Ureter (tissue), 1 donor: ENCODE measurements at places on chromosomes 6 and 20.

GRCh38 chr6:46130666-46131065 lies 877 bp downstream of the ENPP4 start:
- DNase-seq, result no peak

DNA sequence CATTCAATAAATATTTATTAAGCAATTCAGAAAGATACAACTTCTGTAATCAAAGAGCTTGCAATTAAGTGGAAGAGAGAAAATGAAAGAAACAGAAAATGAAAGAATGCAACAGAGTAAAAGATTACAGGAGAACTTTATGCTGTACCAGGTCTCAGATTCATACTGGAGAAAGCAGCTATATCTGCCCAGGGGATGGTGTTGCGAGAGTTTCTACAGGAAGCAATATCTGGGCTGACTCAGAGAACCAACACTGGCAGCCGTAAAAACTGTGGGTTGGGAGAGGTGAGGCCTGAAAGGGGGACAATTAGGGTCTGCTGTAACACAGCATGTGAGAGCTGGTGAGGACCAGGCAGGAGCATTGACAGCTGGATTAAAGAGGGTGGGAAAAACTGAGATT lies 256.7 kb upstream of the TCF21 start:
- DNase-seq, result no peak

- no peak for DNase-seq
These were observed 48.7 kb downstream of the EYA4 start for GRCh38 chr6:133289733-133290306.

GRCh38 chr6:155436981-155437749 lies 18.5 kb downstream of the NOX3 start:
- no peak for DNase-seq

DNA sequence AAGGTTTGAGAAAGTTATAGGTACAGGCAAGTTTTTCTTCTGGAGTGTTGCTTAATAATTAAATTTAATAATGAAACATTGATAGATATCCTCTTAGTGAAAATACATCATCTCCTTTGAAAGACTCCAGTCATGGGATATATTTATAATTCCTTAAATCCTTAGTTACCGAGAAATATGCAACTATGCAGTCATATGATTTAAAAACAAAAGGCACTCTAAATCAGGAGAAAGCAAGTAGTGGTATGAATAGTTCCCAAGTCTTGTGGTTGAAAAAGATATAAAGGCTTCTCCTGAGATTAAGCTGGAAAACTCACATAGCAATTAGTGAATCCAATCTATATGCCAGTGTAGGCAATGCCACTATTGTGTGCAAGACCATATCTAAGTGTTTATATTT lies 475.4 kb downstream of the EYS start:
- no peak for DNase-seq

DNA sequence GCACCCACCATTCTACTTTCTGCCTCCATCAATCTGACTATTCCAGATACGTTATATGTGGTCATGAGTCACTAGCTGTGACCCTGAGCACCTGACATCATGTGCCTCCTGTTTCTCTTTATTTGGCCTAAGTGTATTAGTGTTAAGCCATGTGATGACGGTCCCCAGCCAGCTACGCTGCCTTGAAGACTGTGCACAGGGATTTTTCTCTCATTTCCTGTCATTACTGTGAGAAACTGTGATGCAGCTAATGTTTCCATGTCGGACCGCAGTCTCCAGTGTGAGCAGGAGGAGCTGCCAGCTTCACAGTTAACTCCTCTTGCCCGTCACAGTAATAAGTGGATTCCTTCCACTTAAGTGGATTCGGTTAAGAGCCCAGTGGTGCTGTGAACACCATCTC lies 9.9 kb upstream of the SPATS1 start:
- DNase-seq, result no peak

GRCh38 chr20:47780720-47781389 lies 4.4 kb downstream of the SULF2 start:
- no peak for DNase-seq

GRCh38 chr6:56746767-56747504 lies 104.2 kb upstream of the DST start:
- DNase-seq, result no peak
